ENCODE measurements at places on chromosomes 7 and 10.

DNA sequence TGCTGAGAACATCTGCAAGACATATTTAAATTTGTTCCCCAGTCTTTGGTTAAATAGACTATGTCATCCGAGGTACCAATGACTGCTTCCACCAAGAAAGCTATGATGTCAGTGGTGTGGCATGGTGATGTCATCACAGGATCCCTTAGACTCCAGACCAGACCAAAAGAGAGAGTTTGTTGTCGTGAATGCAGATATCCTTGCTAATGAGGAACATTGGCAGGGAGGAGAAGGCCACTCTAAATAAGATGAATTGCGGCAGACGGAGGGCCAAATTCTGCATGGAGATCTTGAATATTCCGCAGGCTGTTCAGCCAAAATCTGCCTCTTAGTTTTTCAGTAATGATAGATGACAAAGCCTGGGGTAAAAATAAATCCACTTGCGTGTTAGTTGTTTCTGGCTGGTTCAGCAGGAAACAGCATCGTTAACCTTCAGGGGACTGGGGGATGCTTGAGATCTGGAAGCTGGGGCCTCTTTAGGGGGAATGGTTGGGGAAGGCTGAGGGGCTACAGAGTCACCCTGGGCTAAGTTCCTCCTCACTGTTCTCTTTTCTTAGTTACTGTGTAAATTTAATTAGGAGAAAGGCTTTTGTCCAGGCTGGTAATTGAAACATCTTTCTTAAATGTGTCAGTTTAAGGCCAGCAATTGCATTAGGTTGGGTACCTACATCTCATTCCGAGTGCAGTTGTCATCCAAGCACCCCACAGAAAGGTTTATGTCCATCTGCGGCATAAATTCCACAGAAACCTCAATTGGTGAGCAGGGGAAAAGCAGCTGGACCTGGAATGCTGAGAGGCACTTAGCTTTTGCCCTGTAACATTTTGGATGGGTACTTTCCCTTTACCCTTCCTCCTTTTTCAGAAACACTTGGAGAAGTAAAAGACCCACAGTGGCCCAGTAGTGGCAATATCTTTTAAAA lies 11.6 kb upstream of the CAMK1D start:
- DNase-seq: no peak

- DNase-seq: no peak
Observed at GRCh38 chr10:11431216-11431555, 180.3 kb downstream of the USP6NL start.

- no peak for DNase-seq
Observed at GRCh38 chr10:3510741-3511140, 274.3 kb downstream of the KLF6 start.

- peak; percentile 79 for DNase-seq
Observed at GRCh38 chr10:128078136-128078969, 47.9 kb downstream of the MKI67 start.

- no peak for DNase-seq
Observed at GRCh38 chr10:71357792-71358265, 38.8 kb downstream of the SLC29A3 start.

DNA sequence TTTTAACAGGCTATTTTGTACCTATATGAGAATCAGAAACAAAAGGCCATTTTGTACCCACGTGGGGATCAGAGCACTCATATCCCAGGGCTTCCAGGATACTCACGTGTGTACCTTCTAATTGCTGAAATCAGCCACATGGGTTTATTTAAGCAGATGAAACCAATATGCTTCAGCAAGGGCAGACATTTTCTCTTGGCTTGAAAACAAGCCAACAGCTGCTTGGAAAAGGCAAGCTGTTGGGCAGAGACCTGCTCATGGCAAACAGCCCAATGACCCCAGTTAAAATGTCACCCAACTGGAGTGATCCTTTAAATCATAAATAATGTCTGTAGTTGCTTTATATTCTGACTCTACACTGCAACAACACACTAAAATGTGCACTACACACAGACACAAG lies 26.5 kb upstream of the TOMM7 start:
- no peak for DNase-seq

GRCh38 chr10:126029999-126030398 lies 133.6 kb downstream of the FANK1 start:
- DNase-seq: no peak

DNA sequence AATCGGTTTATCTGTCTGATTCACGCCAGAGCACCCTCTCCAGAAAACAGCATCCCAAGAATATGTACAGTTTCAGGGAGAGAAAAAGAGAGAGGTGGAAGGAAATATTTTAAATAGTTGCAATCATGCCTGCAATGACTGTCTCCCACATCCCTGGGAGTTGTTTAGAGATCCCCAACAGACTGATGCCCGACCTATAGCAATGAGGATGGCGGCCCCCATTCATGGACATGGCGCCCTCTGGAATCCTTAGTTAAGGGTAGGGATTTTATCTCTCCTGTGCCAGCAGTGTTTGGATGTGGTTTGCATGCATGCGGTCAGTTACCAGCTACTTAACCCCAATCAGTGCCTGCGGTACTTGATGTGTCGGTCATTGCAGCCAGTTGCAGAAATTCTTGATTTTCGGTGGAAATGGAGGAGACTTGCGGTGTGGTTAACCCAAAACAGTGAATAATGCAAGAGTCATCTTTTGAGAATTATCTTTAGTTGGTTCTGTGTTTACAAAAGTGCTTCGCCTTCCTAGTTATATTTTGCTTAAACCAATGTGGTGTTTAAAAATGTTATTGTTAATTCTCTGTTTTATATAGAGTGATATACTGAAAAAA lies 186.0 kb upstream of the TCF7L2 start:
- DNase-seq: no peak

GRCh38 chr10:75029857-75030256 lies 81.6 kb upstream of the SAMD8 start:
- DNase-seq: no peak

DNA sequence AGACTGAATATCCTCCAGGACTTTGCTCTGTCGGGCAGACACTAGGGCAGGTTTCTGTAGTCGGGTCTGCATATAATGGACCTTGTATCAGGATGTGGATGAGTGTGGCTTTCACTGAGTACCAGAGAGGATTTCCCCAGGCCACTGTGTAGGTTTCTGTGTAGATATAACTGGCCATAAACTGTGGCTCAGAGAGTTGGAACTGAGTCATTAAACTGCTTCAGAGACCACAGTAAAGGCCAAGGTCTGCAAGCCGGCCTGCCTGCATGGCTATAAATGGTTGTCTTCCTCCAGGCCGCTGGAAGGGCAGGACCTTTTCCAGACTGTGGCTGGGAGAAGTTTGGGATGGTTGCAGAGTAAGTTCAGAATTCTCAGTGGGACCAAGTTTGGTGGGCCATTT lies 16.9 kb downstream of the ZNF92 start:
- no peak for DNase-seq

DNA sequence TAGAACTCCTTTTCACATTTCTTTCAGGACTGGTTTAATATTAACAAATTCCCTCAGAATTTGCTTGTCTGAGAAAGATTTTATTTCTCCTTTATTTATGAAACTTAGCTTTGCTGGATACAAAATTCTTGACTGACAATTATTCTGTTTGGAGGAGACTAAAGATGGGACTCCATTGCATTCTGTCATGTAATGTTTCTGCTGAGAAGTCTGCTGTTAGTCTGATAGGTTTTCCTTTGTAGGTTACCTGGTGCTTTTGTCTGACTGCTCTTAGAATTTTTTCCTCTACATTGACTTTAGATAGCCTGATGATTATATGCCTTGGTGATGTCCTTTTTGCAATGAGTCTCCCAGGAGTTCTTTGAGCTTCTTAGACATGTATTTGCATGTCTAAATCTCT lies 23.4 kb downstream of the CLRN3 start:
- no peak for DNase-seq

GRCh38 chr7:29853789-29854188 lies 47.5 kb downstream of the WIPF3 start:
- no peak for DNase-seq

DNA sequence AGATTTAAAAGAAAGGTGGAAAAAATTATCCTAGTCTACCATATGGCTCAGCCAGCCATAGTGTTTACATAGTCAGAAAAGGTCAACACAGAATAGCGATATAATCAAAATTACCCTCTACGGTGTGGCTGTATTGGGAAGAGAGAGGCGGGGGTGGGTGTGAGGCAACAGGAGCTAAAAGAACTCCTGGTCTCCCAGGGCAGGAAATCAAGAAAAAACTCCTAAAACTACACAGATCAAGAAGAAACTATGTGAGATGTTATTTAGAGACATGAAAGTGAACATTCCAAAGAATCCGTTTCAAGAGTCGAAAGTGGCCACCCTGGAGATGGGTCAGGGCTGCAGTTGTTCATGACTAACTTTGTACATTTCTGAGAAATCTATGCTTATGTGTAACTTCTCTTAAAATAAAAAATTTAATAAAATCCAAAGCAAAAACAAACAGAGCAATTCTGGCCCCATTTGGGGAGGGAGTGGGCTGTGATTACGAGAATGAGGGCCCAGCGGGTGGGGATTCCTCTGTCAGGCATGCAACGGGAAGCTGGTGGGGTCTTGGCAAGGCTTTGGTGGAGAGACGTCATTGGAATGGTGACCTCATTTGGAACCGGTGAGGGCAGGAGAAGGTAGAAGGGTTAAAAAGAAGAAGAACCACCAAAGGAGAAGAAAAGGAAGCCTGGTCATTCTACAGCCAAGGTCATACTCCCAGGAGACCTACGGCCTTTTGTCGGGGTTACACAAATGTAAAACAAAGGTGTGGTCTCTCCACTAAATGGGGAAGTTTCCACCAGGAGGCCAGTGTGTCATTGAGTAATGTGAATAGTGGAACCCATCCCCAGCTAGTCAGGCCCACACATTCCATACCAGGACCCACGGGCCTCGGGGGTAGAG lies 71.2 kb upstream of the DUSP5 start:
- no peak for DNase-seq
